Stimulated activated CD8-positive, alpha-beta memory T cell treated with anti-CD3 and anti-CD28 coated beads, Interleukin-4, amount 100 ng/mL, for 1 hour (primary cell): ENCODE measurements at places on chromosomes 12 and 14.

DNA sequence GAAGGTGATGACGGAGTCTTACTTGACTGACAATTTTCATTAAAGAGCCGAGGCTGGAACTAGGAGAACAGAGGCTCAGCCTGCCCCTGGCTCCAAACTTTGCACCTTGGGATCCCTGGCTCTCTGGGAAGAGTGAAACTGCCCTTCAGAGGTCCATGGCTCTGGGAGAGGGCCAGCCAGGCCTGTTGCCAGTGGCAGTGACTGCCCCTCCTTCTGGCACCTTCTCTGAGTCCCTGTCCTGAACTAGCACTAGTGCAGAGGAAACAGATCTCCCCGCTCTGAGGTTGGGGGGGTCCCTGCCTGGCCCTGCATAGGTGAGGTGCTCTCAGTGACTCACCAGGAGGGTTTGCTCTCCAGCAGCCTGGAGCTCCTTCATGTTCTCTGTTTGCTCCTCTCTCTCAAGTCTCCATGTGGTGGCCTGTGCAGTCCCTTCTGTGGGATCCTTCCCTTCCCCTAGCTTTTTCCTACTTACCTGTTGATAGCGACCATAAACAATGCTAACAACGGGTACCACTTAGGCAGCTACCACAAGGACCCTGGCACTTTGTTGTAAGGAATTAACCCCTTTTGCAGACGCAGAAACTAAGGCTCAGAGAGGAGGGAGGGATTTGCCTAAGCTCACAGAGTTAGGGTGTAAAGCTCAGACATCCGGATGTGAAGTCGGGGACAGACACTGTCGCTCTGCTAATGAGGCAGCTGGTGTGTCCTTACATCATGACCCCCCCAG lies 22.4 kb downstream of the FAM222A start:
- DNase-seq: no peak

GRCh38 chr12:94710933-94711332 lies 60.6 kb upstream of the TMCC3 start:
- no peak for DNase-seq

DNA sequence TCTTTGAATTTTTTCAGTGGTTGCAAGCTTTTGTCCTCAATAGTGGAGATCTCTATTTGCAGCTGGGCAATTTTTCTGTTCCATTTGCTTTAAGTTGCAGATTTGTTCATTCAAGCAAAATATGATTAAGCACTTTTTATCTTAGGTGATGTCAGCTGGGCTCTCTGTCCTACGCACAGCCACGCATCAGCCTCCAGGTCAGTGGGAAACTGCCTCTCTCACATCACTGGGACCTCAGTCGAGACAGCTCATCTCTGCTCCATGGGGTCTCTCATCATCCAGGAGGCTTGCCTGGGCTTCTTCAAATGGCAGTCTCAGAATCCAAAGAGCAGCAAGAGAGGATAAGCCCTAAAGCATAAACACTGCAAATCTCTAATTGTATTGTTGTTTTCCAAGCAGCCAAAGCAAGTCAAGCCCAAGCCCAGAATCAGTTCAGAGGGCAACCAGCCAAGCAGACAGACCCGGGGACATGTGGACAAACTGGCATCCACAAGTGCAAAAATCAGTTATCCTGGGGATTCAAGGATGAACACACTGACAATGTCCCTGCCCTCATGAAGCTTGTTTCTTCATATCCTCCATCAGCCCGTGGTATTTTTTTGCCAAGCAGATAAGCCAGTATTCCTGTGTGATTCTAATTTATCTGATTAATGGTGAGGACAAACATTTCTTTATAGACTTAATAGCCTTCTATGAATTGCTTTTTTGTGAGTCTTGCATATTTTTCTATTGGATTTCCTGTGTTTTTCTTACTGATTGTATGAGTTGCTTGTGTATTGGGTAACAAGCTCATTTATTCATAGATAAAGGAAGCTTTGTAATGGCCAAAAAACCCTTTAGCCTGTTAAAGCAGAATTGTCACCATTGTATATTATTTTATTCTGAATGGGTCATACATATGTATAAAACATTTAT lies 262.5 kb downstream of the GXYLT1 start:
- DNase-seq: no peak

DNA sequence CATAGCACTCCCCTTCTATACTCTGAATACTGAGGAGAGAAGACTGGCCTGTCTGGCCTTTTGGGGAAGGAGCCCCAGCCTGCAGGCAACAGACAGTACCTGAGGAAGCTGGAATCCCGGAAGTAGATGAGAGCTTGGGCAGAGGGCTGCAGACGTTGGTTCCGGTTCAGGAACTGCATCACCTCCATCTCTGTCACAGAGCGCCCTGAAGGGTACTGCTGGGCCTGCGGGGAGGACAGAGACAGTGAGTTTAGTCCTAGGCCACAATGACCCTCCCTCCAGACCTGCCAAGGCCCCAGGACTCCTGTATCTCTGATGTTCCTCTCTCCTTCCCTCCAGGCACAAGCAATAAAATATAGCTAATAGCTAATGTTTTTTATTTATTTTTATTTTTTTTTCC lies 28.4 kb downstream of the TEP1 start:
- DNase-seq: no peak

DNA sequence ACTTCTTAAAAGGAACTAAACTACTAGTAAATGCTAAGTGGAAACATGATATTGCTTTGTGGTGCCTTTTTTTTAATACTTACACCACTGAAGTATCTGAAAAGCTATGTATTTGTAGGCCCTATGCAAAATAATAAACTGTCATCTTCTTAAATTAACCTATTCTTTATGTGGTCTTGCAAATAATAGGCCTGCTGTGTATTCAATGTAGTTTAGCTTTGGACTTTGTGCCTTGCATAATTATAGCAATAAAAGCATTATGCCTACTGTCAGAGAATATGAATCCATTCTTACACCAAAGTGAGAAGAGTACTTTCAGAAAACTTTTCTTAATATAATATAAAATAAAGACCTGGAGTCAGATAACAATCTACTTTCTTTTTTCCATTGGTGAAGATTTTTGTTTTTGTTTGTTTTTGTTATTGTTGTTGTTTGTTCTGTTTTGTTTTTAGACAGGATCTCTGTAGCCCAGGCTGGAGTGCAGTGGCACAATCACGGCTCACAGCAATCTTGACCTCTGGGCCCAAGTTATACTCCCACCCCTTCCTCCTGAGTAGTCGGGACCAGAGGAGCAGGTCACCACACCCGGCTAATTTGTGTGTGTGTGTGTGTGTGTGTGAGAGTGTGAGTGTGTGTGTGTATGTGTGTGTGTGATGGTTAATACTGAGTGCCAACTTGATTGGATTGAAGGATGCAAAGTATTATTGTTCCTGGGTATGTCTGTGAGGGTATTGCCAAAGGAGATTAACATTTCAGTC lies 213.8 kb downstream of the SLC6A15 start:
- no peak for DNase-seq

DNA sequence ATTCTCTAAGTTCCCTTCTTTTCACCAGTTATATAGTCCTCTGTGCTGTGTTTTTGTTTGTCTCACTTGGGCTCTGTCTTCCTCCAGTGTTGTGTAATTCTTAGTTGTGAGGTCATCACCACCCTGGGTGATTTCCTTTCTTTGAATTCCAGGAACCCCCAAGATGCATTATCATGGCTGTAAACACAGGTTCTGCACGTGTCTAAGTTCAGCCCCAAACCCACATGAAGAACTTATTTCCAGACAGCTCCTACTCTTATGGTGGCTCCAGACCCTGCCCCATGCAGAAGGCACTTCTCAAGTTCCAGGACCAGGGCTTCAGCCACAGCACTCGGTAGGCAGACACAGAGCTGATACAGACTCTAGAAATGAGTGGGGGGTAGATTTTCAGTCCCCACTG lies 560.5 kb downstream of the BCL11B start:
- DNase-seq: no peak

DNA sequence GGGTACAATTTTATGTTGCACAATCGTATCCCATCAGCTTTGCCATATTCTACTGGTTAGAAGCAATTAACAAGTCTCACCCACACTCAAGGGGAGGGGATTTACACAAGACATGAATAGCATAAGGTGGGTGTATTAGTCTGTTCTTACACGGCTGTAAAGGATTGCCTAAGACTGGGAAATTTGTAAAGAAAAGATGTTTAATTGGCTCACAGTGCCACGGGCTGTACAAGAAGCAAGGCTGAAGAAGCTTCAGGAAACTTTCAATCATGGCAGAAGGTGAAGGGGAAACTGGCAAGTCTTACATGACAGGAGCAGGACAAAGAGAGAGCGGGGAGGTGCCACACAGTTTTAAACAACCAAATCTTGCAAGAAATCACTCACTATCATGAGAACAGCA lies 231.8 kb upstream of the AMIGO2 start:
- DNase-seq: no peak

DNA sequence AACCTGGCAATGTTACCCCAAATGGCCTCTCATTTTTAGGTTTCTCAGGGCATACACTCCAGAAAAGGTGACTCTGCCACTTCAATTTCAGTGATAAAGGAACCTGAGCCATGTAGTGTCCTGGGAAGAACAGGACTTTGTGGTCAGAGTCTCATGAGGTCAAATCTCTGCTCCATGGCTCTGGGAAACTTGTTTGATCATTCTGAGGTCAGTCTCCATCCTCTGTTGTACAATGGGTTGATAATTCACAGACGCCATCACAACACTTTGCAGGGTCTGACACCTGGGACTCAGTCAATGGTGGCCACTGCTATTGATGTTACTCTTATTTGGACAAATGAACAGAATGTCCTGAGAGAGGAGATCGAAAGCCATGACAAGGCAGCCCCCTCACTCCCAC lies 31.1 kb upstream of the SMOC1 start:
- no peak for DNase-seq

- DNase-seq: no peak
Measured at GRCh38 chr14:58598804-58599525, 38.8 kb upstream of the DACT1 start.

DNA sequence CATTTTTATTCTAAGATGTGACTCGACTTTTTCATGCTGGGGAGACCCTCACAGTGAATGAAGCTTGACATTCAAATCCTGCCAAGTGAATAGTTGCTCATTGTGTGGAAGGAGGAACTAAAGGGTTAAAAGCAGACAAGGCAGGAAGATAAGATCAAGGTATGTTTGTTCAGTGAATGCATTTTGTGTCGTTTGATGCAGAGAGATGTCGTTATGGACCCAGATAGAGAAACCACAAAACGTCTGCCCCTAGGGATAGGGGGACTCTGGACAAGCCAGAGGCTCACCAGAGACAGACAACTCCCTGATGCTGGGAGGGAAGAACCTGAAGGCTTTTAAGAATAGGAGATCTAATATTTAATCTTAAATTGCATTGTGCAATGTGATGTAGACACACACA lies 72.5 kb upstream of the MYL2 start:
- no peak for DNase-seq

DNA sequence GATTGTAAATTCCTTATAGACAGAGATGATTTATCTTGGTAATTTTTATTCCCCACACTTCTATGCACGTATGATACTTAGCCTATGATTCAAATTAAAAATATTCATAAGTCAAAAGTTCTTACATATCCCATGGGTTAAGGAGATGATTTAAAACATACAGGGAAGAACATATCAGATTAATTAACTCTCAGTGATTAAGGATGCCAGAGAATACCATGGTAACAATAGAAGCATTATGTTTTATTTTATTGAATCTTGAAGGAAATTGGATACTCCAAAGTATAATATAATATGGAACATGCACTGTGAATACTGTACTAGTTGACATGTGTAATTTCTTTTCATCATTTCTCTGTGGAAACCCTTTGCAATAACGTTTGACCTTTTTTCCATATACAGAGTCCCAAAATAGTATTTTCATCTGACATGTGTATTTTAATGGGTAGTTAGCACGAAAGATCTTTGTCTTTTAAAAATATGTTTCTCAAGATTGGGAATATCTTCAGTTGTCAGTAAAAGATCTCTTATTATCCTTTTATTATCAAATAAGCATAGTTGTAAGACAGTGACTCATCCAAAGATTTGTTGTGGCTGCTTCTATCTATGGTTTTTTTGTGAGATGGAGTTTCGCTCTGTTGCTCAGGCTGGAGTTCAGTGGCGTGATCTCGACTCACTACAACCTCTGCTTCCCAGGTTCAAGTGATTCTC lies 166.7 kb downstream of the RAD51B start:
- DNase-seq: no peak

- no peak for DNase-seq
Measured at GRCh38 chr14:35122696-35123387, 490 bp downstream of the PRORP start.

GRCh38 chr12:90682398-90682797 lies 272.6 kb downstream of the CCER1 start:
- DNase-seq: no peak

GRCh38 chr12:66359300-66359699 lies 57.0 kb downstream of the HELB start:
- no peak for DNase-seq

GRCh38 chr14:105204931-105205672 lies 24.0 kb upstream of the NUDT14 start:
- no peak for DNase-seq

- DNase-seq: no peak
Measured at GRCh38 chr12:132881818-132882217, 5.6 kb downstream of the CHFR start.

GRCh38 chr14:69048456-69048855 lies 69.4 kb upstream of the ACTN1 start:
- no peak for DNase-seq

DNA sequence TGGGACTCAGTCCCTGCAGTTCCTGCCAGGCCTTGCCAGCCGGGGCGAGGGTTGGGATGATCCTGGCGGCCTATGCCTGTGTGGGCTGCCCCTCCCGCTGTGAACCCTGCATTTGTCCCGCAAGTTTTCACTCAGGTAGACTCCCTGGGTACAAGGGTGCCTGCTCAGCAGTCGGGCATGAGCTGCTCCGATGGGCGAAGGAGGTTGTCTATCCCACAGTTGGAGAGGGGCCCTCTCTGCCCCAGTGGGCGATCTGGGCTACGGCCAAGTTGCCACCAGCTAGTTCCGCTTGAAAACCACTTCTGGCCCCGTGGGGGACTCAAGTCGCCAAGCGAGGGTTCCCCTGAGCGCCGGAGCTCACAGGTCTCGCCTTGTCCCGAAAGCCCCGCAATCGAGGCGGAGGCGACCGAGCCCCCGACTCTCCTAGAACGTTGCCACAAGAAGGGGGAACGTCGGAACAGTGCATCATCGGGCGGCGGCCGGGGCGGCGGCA lies 365 bp upstream of the TPI1 start:
- DNase-seq: no peak

GRCh38 chr14:86035882-86036281 lies 505.9 kb downstream of the FLRT2 start:
- DNase-seq: no peak

DNA sequence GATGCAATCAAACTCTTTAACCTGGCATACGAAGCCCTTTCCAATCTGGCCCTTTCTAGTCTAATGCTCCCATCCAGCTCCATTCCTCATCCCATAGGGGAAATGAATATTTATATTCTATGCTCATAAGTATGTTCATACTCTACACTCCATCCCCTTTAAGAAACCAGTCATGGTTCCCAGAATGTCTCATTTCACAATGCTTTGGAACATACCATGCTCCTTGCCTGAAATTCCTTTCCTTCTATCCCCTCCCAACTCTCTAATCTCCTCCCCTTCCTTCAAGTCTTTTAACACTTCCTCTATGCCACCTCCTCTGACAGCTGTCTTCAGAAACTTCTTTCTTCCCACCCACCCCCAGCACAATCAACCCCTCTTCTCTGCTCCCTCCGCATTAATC lies 207.0 kb upstream of the CAND1 start:
- DNase-seq: no peak
